Anterior cingulate cortex (tissue), 58 donors: ENCODE measurements at places on chromosomes 1 and 21.
A peak's percentile ranks its signal among the peaks of the same experiment; 100 is the strongest.

- no peak for DNase-seq
Observed at GRCh38 chr1:75085931-75086330, 48.3 kb upstream of the LHX8 start.

GRCh38 chr1:1680912-1681273 lies 11.7 kb downstream of the SLC35E2B start:
- no peak for DNase-seq

- no peak for DNase-seq
Observed at GRCh38 chr1:109412551-109412950, 13.7 kb downstream of the PSMA5 start.

DNA sequence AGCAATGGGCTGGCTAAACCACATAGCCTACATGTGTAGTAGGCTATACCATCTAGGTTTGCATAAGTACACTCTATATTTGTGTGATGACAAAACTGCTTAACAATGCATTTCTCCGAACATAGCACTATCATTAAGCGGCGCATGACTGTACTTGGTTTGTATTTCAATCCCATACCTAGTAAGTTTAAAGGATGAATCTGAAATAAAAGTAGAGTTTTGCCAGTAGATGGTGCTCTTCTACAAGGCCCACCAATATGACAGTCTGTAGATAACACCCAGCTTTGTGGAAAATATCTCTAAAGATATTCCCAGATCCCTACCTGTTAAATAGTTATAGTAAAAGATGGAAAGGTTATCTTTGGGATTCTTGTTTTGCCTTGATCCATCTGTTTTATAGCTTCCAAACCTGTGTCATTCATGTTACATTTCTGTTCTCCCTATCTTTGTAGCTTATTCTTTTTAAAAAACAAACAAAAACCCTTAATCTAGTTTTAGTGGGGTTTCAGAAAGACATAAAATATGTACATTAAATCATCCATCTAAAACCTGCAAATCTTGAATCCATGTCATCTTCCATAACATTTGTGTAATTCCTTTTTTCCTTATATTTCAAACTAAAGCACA lies 33.9 kb upstream of the ASPM start:
- no peak for DNase-seq

- no peak for DNase-seq
Observed at GRCh38 chr1:201180901-201181300, 9.7 kb upstream of the IGFN1 start.

- no peak for DNase-seq
Observed at GRCh38 chr1:11479375-11479979, 522 bp downstream of the DISP3 start.

DNA sequence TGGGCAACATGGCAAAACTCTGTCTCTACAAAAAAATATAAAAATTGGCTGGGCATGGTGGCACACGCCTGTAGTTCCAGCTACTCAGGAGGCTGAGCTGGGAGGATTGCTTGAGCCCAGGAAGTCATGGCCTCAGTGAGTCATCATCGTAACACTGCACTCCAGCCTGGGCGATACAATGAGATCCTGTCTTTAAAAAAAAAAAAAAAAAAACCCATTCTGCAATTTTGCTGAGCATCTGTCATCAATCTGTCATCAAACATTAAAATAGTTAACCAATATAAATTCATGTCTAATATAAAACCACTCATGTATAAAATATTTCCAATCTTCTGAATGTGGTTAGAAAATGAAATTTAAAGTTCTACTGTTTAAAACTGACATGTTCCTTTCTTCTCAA lies 56.9 kb downstream of the LPAR3 start:
- DNase-seq = no peak

DNA sequence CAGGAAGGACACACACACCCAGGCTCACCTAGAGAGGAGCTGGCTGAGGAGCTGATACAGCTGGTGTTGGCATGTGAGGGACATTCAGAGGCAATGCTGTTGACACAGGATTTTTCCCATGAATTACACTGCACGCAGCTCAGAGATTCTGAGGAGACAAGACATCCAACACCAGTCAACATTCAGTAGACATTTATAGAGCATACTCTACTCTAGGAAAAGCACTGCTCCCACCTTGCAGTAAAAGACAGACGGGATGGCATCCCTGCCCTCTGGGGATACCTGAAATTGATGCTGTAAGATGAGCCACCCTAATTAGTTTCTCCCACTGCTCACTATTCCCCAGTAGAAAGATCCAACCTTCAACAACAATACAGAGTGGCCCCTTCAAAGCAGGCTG lies 5.1 kb downstream of the LYPD8 start:
- no peak for DNase-seq

DNA sequence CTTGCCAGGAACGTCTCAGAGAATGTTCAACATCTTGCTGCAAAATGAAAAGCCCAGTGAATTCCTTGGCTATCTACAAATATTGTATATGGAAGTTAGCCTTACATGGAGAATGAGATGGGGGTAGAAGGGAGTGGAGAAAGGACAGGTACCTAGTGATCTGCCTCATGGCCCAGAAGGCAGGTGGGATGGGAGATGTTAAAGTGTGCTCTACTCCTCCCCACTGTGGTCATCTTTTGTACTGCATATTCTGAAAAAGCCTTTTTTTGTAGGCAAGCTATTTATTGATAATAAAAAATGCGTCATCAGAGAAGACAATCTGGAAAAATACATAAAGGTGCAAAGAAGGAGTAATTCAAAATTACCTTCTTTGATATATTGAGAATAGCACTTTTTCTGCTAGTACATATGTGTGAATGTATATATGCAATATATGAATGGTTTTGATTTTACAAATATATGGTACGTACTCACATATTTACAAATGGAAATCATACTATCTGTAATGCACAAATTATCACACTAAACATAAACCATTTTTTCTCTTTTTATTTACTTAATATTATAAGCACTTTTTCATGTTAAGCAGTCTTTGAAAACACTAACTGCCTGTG lies 19.1 kb upstream of the SLC5A9 start:
- no peak for DNase-seq

GRCh38 chr1:16114527-16115467 lies 41.1 kb downstream of the EPHA2 start:
- no peak for DNase-seq

DNA sequence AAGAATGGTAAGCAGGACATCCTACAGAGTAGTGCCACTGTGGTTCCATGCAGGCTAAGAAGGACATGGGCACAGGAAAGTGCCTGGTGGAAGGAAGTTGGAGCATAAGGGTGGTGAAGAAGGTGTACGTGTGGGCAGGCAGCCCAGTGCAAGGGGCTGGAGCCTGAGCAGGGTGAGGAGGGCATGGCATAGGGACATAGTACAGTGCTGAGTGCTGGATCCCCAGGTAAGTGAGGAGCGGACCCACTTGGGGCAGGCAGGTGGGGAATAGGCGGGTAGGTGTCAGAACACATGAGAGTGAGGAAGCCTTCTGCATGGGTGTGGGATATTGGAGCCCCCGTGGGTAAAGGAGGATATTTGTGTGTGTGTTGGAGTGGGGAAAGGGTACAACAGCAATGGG lies 15.7 kb upstream of the LRRC53 start:
- DNase-seq = no peak

GRCh38 chr1:27555700-27556424 lies 48.1 kb downstream of the AHDC1 start:
- DNase-seq = no peak

DNA sequence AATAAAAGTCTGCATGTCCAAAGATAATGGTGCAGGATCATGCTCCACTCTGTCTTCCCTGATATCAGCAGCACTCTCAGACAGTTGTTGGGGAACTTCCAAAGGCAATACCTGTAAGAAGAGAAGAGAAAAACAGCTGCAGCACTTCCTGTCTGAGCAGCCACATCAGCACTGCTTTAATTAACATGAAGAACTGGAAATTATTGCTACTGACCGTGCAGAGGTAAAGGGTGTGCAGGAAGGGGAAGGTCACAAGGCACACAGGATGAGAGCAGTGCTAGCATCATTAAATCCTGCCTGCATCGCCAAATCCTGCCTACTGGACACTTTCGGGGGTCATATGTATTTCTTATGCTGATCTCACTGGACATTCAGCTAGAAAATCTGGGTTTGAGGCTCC lies 379.0 kb downstream of the LMX1A start:
- no peak for DNase-seq

GRCh38 chr1:209756615-209757445 lies 977 bp downstream of the TRAF3IP3 start:
- no peak for DNase-seq

DNA sequence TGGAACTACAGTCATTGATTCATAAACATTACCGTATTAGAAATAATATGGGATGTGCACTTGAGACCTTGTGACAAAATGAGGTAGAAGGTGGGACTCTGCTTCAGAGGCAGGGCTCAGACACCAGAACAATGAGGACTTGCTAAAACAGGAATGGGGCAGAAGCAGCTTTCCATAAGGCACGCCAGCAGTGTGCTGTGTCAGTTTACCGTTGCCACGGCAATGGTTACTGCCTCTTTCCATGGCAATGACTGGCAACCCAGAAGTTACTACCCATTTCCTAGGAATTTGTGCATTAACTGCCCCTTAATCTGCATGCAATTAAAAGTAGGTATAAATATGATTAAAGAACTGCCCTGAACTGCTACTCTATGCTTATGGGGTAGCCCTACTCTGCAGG lies 169.0 kb downstream of the CHRM3 start:
- no peak for DNase-seq

DNA sequence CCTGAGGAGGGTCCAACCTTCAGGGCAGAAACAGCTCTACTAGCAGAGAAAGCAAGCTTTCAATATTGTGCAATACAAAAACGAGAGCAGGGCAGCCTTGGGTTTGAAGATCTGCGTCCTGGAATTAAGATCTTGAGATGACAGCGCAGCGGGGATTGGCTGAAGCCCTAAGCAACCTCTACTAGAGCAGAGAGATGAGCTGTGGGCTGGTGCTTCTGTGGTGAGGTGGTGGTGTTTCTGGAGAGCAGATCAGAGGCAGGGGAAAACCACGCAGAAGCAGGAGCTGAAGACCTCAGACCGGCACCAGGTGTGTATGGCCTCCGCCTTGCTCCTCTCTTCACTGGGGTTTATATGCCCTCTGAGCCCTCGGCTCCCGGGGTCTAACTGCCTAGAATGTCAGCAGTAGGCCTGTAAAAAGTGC lies 12.5 kb downstream of the TRAF3IP3 start:
- no peak for DNase-seq

DNA sequence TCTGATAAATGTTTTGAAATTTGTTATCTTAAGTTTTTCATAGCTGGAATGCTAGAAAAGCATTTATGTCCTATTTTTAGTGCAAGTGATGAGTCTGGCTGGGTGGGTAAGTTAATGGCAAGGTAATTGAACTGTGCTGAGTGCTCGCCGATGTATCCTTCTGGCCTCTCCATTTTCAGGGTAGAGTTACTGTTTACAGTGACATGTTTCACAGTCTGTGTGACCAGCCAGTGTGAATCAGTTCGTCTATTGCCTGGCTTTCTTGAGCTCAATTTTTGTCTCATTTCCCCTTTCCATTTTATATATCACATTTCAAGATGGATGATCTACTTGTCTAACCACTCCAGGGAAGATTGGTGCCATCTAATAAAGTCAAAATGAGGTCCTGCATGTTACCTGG lies 44.1 kb downstream of the ITSN1 start:
- no peak for DNase-seq

DNA sequence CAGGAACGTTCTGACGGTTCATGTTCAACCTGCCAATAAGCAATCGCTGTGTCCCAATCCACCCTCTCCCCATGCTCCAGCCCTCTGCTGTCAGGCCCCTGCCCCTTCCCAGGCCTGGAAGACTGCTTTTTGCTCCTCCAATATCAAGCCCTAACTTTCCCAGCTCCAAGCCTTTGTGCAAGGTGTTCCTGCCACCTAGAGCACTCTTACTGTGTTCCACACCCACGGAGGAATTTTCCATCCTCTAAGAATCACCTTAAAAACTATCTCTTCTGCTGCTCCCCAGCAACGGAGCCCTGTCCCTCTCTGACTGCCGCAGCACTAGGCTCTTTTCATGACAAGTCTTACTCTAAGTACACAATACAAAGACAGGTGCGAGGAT lies 657.9 kb downstream of the AJAP1 start:
- DNase-seq = no peak

DNA sequence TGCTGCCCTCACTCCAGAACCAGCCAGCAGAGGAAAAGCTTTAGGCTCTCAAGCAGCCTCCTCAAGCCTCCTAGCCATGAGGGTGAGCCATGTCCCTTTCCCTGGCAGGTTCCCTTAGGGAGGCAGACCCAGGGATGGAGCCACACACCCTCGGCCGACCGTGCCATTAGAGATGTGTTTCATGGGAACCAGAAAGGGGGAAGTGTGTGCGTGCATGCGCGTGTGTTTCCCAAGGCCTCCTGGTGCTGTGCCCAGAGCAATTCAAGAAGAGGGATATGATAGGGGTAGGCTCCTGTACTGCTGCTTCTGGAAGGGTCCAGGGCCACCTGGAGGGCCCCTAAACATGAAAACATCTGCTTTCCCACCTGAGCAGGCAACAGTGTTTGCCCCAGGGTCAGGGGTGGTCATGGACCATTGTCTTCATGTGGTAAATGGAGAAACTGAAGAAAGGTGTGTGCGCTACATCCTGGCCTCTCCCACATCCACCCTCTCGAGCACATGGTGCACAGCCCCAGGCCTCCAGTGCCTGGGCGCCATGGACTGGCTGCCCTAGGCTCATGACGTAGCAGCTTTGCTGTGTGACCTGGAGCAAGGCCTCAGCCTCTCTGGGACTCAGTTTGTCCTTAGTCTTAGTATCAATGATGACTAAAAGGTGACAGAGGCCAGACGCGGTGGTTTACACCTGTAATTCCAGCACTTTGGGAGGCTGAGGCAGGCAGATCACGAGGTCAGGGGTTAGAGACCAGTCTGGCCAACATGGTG lies 48.1 kb downstream of the SYF2 start:
- DNase-seq = no peak

DNA sequence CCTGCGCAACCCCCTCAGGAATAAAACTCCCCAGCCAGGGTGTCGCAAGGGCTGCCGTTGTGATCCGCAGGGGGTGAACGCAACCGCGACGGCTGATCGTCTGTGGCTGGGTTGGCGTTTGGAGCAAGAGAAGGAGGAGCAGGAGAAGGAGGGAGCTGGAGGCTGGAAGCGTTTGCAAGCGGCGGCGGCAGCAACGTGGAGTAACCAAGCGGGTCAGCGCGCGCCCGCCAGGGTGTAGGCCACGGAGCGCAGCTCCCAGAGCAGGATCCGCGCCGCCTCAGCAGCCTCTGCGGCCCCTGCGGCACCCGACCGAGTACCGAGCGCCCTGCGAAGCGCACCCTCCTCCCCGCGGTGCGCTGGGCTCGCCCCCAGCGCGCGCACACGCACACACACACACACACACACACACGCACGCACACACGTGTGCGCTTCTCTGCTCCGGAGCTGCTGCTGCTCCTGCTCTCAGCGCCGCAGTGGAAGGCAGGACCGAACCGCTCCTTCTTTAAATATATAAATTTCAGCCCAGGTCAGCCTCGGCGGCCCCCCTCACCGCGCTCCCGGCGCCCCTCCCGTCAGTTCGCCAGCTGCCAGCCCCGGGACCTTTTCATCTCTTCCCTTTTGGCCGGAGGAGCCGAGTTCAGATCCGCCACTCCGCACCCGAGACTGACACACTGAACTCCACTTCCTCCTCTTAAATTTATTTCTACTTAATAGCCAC lies 696 bp downstream of the TGFB2 start:
- DNase-seq = peak; percentile 69
